Stimulated activated CD8-positive, alpha-beta memory T cell treated with anti-CD3 and anti-CD28 coated beads, Interleukin-12 subunit alpha, Interleukin-12 subunit beta, amount 100 ng/mL, for 4 hours (primary cell): ENCODE measurements at places on chromosomes 11 and 22.
A peak's percentile ranks its signal among the peaks of the same experiment; 100 is the strongest.

- peak; percentile 52 for DNase-seq
Measured at GRCh38 chr22:43996170-43996980, 27.7 kb upstream of the PARVB start.

- DNase-seq = peak; percentile 28
Measured at GRCh38 chr22:26502688-26503561, 9.3 kb downstream of the TFIP11 start.

- DNase-seq = no peak
Measured at GRCh38 chr11:67700548-67701262, 26.3 kb upstream of the ALDH3B2 start.

DNA sequence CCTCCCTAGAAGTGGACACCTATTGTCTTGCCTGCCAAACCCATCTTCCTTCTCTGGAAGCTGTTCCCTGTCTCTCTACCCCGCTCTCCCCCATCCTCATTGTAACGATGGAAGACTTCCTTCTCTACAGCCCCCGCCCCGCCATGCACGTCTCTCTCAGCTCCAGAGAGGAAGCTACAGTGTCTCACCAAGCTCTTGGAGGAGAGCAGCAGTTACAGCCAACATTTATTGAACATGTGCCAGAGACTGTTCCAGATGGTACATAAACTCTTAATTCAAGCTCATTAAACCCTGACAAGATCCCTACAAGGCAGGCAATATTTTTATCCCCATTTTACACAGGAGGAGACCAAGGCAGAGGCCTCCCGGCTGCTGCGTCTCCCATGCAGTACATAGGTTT is 15.1 kb downstream of the MCHR1 start:
- no peak for DNase-seq

- DNase-seq = no peak
Measured at GRCh38 chr11:48087974-48088681, 107.8 kb downstream of the PTPRJ start.

- no peak for DNase-seq
Measured at GRCh38 chr22:48302657-48303368, 1524.9 kb downstream of the BRD1 start.

GRCh38 chr11:116534270-116534975 is 238.4 kb downstream of the BUD13 start:
- DNase-seq = no peak

DNA sequence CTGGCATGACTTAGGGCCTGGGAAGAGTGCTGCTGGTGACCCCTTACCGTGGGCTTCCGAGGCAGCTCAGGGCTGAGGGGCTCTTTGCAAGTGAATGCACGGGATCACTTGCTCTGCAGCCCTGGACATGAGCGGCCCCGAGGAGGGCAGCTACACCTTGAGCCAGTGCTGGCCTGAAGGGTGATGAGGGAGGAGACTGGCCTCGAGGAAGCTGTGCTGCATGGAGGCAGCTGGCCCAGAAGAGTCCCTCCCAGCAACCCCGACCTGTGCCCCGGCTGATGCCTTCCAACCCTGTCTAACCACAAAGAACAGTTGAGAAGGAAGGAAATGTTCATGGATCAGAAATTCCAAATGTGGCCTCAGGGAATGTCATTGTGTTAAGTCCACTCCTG is 45.2 kb downstream of the TBX1 start:
- DNase-seq = no peak

GRCh38 chr22:25027043-25027906 is 74.8 kb downstream of the KIAA1671 start:
- DNase-seq = no peak

DNA sequence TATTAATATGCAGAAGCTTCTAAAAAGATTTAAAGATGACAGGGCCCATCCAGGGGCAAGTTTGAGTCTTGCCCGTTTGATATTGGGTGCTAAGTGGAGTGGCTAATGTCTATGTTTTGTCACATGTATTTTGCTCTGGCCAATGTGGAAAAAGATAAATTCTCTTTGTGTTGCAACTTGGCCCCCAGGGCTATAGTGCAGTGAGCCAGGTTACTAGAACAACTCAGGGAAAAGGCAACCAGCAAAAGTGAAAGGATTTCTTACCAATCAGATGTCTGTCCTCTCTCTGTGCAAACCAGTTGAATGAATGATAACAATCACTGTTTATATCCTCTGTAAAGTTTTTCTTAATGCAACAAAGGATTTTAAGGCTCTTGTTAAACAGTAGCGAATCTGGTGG is 4.6 kb upstream of the CLNS1A start:
- DNase-seq = no peak

GRCh38 chr11:102545701-102546100 is 15.2 kb upstream of the MMP7 start:
- no peak for DNase-seq

- no peak for DNase-seq
Measured at GRCh38 chr11:44190883-44191230, 95.4 kb downstream of the EXT2 start.

DNA sequence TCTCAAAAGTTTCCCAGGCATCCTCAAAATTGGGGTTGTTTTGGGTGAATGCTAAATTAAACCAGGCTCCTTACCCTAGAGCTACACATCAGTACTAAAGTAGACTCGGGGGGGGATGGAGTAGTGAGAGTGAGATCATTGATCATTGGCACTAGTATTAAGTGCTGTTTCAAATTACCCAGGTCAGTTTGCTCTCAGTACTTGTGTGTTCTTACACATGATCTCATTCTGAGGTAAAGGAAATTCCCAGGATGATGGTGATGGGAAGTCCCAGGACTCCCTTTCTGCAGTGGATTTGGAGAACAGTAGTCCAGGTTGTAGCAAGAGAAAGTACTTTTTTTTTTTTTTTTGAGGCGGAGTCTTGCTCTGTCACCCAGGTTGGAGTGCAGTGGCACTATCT is 12.5 kb downstream of the RBM4 start:
- no peak for DNase-seq

DNA sequence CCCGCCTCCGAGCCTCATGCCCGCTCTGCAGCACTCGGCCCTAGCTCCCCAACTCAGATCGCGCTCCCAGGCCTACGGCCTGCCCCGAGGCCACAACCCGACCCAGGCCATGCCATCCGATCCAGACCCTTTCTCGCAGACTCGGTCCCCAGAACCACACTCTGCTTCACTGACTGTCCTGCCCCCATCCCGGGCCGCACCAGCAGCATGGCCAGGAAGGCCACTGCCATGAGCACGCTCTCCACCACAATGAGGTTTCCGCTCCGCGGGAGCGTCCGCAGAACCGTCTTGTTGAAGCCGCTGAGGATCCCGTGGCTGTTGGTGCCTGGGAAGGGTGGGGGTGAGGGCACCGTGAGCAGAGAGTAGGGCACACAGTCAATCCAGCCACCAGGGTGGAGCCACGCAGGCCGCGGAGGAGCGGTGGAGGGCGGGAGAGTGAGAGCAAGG is 6.4 kb downstream of the UNC93B1 start:
- no peak for DNase-seq

DNA sequence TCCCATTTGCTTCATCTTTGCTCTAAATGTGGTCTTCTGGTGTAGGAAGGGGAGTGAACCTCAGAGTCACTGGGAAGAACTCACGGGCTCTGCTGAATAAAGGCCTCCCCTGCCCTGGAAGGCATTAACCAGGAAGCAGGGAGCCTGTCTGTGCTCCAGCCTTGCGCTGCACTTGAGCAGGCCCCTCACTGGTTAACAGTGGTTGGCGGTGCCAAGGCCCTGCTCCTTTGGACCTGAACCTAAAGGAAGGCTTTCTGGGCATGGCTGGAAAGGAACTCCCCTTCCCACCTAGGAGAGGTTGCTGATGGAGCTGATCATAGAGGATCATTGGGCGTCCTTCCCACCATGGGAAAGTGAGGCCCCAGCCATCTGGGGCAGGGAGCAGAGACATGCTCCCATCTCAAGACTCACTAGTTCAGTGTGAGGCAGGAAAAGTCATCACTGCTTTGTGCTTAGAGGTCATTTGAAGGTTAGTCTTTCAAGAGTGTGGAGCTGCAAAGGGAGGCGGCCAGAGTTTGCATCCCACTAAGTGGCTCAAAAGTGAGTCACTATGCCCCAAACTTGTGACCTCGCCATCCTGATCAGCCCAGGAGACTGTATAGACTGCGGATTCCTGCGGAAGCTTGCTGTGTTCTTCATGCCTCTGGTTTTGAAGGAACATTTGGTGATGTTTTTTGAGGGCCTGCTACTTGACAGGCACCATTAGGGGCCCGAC is 50.4 kb downstream of the DBX1 start:
- DNase-seq = no peak

DNA sequence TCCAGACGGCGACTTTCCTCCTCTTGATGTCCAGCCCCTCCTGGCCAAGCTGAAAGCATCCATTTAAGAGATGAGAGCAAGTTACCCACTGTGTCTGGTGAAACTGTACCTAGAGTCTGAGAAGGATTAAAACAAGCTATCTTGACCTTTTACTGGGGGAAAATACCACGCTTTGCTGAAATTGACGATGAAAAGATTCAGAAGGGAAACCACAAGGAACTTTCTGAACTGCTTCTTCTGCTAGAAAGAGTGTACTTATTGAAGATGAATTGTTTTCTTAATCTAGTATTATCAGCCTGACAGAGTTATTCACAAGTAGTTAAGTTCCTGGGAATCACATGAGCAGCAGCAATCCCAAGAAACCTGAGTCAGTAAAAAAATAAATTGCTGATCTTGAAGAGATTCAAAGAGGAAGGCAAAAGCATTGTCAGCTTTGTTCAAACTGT is 13.1 kb upstream of the MS4A6A start:
- no peak for DNase-seq

DNA sequence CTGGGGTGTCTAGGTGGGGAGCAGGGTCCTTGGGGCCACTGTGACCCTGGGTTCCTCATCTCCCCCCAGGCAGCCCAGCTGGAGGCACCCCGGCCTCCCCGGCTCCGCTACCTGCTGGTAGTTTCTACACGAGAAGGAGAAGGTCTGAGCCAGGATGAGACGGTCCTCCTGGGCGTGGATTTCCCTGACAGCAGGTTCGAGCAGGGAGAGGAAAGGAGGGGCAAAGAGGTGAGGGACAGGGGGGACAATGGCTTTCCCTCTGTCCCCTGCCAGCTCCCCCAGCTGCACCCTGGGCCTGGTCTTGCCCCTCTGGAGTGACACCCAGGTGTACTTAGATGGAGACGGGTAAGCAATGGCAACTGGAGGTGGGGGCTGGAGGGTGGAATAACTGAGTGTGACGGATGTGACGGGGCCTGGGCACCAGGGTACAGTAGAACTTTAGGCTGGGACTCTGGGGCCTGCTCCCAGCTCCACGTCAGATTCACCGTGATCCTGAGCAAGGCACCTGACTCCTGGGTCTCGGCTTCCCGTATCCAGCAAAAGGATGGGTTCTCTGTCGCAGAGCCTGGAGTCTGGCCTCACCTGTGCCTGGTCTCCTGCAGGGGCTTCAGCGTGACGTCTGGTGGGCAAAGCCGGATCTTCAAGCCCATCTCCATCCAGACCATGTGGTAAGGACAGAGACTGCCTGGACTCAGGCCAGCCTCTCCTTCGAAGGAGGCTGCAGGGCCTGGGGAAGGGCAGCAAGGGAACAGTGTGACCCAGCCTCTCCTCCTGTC is 3.6 kb downstream of the SSH3 start:
- no peak for DNase-seq

- no peak for DNase-seq
Measured at GRCh38 chr11:94925422-94926270, 47.7 kb downstream of the CWC15 start.
